ENCODE measurements at places on chromosomes 1 and 21. TPM values are rescaled to one million over a fixed set of nuclear protein-coding genes. Genes with fewer than 3 reads are reported as not detected.

GRCh38 chr1:113217447-113218208 is 144.6 kb downstream of the LRIG2 start:
- DNase-seq, result peak; percentile 81

DNA sequence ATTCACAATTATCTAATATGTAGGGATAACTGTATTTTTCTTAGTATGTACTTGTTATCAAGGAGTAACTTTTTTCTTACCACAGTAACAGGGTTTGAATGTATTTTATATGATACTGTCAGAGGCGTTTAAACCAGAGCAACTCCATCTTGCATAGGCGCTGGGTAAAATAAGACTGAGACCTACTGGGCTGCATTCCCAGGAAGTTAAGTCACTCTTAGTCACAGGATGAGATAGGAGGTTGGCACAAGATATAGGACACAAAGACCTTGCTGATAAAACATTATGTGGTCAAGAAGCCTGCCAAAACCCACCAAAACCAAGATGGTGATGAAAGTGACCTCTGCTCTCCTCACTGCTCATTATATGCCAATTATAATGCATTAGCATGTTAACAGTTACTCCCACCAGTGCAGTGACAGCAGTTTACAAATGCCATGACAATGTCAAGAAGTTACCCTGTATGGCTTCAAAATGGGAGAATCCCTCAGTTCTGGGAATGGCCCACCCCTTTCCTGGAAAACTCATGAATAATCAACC is 64.8 kb downstream of the RPE65 start:
- no peak for DNase-seq

GRCh38 chr1:246332078-246332477 is 175.0 kb downstream of the SMYD3 start:
- no peak for DNase-seq

GRCh38 chr1:53450225-53450624 is 9.0 kb upstream of the DMRTB1 start:
- no peak for DNase-seq

CFAP107 gene
- polyA plus RNA-seq, result 0.03 TPM

OR2T33 gene
- not detected for polyA plus RNA-seq

DNA sequence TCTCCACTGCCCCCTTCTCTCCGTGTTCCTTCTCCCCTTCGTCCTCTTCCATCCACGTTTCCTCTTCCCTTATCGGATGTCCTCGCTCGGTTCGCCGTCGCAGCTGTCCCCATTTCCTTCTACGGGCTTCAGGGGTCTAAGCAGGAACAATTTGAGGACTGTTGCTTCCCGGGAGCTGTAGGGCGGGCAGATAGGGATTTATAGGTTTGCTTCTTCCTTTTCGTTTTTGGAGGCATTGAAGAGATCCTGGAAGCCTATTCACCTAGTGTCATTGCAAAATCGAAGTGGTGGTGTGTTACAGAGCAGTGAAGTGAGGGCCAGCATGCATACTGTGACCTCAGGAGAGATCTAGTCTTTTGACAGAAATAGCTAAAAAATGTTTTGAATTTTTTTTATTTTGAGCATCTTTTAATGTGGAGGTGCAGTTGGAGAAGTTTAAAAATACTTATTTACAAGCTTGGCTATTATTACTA is 897 bp downstream of the ZYG11B start:
- no peak for DNase-seq

SH3BGR gene
- 4.1 TPM for polyA plus RNA-seq

DNA sequence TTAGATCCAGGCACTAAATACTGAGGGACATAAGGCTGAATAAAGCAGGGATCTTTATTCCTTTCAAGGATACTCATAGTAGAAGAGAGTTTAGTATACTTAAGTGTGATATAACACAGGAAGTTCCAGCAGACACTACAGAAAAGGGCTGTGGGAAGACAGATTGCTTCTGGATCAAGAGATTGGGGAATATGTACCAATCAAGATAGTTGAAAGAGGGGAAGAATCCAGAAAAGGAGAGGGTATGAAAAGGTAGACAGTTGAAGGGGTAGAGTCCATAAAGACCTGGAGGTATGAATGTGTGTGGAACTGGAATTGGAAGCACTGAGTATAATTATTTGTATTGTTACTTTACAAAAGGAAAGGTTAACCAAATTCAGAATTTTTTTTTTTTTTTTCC is 2.4 kb downstream of the RPS6KC1 start:
- no peak for DNase-seq

DNA sequence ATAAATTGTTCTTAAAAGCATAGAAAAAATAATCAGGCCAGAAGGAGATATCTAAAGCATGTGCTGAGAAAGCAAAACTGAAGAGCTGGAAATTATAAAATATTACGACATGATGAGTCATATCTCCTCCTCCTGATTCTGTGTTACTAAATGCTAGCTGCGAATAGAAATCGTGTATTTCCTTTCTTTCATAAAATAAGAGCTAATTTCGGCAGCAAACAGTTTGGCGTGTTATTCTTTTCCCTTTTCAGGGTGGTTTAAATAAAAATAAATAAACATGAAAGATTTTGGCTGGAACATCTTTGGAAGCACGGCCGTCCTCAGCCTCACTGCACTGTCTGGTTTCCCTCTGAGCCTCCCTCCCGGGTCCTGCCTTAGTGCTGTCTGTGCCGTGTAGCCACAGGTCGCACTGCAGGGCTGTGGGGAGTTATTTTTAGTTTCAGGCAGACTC is 56.0 kb downstream of the ADARB1 start:
- no peak for DNase-seq

- DNase-seq, result no peak
Measured at GRCh38 chr1:199861020-199861795, 166.3 kb upstream of the NR5A2 start.

TNNT2 gene
- polyA plus RNA-seq, result 20.8 TPM

GRCh38 chr1:230284891-230285290 is 141.2 kb downstream of the PGBD5 start:
- DNase-seq, result no peak

CYYR1 gene
- 6.4 TPM for polyA plus RNA-seq

GRCh38 chr1:100722221-100722620 is 2.7 kb downstream of the VCAM1 start:
- no peak for DNase-seq

GRCh38 chr1:224212618-224213061 is 29.6 kb downstream of the DEGS1 start:
- peak; percentile 71 for DNase-seq

MMEL1 gene
- 14.3 TPM for polyA plus RNA-seq

DNA sequence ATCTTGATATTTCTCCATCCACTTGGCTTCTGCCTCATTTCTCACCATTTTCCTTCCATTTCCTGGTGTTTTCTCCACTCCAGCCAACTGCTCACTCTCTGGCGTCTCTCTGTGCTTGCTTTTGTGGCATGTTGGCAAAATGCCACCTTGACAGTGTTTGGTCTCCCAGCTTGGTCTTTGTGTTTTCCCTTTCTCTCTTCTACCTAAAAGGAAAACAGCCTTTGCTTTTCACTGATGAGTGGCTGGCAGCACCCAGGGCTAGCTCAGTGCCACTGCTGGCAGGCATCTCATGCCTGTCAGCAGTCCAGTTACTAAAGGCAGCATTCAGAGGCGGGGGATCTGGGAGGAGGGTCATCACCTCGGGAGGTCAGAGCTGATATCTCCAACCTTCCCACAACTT is 55.3 kb upstream of the DSCAM start:
- no peak for DNase-seq

GRCh38 chr1:230611128-230611877 is 31.0 kb upstream of the COG2 start:
- no peak for DNase-seq

DNA sequence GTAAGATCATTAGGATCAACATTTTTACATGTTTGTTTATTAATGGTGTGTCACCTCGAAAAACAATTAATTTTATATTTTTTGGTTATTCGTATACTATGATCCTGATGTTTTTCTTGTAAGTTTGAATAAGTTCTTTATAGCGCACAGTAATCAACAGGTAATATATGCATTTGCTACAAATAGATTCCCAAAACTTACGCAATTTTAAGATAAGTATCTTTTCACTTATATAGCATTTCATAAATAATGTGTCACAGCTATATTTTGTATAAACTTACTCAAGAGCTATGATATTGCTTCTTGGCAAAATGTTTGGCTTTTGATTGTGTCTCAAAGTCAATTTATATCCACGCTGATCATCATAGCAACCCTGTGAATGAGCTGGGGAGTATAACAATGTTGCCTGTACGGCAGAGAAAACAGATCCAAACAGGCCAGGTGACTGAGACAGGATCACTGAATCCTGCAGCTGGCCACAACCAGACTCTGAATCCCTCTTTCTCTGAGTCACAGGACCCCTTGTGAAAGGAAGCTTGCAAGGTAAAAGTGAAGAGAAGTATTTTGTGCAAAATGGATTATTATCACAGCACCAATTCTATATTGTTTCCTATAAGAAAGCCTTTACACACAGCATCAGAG is 48.6 kb downstream of the GNG12 start:
- DNase-seq, result no peak

GRCh38 chr1:81880781-81881180 is 80.0 kb downstream of the ADGRL2 start:
- DNase-seq, result no peak

Measured in large intestine (tissue), 12 donors.